ENCODE measurements at places on chromosomes 7 and 10. TPM values are rescaled to one million over a fixed set of nuclear protein-coding genes. Genes with fewer than 3 reads are reported as not detected.

The GNAT3 gene
- total RNA-seq = not detected

The ERVW-1 gene
- total RNA-seq = not detected

The ETV1 gene
- total RNA-seq = 2.7 TPM

The ASB15 gene
- not detected for total RNA-seq

The SPDYE6 gene
- total RNA-seq = not detected
